ENCODE measurements at places on chromosomes 7 and 10. TPM values are rescaled to one million over a fixed set of nuclear protein-coding genes. Genes with fewer than 3 reads are reported as not detected.

The IRF5 gene
- 8.5 TPM for total RNA-seq

The LDB3 gene
- total RNA-seq, result not detected

The FRAT1 gene
- 1.1 TPM for total RNA-seq

The RSPH10B gene
- 0.23 TPM for total RNA-seq

The LRRC61 gene
- 45.4 TPM for total RNA-seq
